ENCODE measurements at places on chromosomes 16 and 17. TPM values are rescaled to one million over a fixed set of nuclear protein-coding genes. Genes with fewer than 3 reads are reported as not detected.

- DNase-seq = no peak
Measured at GRCh38 chr16:57571098-57571497, 28.7 kb downstream of the ADGRG5 start.

DNA sequence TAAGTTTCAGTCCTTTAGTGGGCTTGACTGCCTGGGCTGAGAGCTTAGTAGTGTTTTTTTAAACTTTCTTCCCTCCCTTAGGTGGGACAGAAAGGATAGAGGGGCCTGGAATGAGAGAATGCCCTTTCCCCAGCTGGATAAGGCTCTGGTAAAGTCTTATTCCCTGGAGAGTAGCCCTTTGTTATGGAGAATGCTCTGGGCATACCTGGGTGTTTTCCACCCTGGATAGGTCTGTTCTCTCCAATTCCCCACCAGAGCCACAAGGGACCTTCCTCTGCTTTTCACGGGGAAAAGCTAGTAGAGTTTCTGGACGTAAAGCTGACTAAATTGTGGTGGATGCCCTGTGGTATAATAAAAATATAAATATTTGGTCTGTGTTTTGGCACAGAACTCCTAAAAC, 164.1 kb downstream of the HS3ST4 start:
- DNase-seq = no peak

DNA sequence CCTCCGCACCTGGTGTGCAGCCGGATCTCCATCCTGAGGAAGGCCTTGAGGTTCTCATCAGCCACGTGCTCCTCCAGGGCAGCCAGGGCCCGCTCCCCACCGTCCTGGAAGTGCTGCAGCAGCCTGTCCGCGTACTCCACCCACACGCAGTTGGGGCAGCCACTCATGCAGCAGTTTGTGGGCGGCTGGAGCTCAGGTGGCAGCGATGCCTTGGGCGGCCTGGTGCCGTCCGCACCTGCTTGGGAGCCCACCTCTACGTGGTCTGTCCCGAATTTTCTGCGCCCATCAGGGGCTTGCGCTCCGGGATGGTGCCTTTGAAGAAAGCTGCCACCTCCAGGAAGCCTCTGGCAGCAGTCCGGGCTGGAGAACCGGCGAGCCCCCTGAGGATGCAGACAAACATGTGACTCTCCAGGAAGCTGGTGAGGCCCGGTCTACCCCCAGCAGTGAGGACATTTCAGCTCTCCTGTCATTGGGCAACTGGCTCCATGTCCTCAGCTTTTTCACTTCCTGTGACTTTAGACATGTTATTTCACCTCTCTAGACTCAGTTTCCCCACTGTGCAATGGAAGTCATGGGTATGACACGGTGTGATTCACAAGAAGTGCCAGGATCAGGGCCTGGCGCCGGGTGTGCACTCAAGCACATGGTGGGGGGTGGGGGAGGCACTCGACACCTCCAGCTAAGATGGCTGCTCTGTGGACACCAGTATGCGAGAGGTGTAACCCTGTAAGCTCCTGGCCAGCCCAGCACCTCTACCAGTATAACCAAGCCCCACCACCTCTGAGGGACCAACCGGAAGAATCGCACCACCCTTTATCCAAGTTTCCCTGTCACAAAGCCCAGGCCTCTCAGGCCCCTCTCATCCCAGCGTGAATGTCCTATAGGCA, 957 bp downstream of the OXLD1 start:
- peak; percentile 81 for DNase-seq

DNA sequence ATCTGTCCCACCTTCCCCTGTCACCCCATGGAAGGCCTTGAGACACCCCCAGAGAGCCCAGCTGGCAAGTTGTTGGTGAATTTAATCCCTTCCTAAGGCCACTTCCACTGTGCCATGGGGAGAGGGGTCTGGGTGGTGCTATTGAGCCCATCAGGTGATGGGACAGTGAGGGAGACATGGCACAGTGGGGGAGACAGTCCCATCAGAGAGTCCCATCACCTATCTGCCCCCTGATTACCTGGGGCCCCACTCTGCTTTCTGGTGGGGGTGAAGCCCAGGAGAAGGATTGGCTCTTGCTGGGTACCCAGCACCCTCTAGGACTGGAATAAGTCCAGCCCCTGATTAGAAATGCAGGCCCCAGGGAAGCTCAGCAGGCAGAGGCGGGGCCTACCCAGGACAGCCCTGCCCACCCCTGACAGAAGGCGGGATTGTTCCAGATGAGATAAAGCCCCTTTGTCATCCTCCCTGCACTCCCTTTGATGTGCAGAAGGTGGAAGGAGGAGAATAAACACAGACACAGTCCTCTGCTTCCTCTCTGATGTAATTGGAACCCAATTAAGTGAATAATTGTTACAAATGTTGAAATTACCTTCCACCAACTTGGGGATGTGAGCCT, 18.9 kb downstream of the TMEM132E start:
- no peak for DNase-seq

DNA sequence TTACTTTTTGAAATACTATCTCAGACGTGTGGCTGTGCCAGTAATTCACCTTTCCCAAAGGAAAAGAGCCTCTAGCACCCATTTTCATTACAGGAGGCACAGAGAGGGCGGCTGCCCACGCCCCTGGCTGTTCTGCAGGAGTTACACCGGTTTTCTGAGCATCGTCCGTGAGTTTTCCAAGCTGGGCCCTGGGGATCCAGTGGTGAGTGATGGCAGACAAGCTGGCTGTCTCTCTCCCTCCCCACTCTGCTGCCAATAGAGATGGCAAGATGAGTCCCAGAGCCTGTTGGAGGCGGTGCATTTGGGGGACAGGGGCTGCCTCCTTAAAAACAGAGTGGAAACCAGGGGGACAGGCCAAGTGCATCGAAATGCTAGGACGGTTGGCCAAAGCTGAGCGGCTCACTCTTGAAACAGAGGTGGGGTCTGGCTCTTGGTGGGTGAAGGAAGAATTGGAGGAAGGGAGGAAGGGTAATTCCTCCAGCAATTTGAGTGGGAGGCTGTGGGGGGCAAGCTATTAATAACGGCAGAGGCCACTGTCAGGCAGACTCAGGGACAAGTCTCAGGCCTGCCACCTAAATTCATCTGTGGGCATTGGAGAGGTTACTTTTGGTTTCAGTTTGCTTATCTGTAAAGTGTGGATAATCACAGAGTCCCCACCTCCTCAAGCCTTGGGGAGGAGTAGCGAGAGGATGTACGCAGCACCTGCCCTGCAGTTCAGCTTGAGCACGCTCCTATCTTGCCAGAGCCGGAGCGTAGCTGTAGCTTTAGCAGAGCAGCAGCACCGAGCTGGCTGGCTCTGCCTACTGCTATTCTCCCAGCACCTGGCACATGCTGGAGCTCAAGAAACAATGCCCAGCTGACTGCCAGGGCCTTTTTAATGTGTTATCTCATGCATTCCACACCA, 7.5 kb upstream of the NOS2 start:
- peak; percentile 80 for DNase-seq

DNA sequence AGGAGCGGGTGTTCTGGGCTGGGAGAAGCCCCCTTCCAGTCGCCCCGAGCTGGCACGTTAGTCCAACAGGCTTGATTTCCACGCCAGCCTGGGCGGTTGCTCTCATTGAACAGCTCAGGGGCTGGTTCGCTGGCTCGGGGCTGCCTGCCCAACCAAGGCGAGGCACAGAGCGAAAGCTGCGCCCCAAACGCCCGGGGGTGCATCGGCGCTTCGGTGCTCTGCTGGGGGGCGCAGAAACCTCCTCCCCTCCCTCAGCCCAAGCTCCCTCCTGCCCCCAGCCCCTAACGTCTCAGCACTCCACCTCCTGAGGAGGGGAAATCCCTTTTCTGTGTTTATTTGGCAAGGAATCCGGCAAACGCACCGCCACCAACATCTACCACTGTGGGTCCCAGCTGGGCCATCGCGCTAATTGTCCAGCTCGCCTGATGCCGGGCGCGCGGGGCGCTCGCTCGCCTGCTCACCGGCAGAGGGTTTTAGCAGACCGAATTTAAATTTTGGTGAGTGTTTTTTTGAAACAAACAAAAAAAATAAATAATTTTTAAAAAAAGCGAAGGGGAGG, 29.5 kb upstream of the RBFOX1 start:
- no peak for DNase-seq

DNA sequence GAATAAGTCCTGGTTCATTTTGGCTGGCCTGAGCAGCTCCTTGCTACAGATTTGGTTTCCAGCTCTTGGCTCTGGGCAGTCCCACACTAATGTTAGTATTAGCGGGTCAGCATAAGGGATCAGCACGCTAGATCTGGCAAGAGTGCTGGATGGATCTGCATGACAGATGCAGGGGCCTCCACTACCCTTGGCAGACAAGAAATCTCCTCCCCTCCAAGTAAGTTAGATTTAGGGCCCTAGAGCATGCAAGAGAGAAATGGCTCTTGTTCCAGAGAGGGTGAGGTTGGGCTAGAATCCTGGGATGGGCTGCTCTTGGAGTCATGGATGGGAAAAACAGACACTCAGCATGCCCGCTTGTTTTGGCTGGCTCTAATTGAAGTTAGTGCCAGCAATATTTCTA, 414.3 kb downstream of the RBFOX1 start:
- DNase-seq = no peak

GRCh38 chr16:5865236-5865635, 767.6 kb upstream of the EEF2KMT start:
- no peak for DNase-seq

DNA sequence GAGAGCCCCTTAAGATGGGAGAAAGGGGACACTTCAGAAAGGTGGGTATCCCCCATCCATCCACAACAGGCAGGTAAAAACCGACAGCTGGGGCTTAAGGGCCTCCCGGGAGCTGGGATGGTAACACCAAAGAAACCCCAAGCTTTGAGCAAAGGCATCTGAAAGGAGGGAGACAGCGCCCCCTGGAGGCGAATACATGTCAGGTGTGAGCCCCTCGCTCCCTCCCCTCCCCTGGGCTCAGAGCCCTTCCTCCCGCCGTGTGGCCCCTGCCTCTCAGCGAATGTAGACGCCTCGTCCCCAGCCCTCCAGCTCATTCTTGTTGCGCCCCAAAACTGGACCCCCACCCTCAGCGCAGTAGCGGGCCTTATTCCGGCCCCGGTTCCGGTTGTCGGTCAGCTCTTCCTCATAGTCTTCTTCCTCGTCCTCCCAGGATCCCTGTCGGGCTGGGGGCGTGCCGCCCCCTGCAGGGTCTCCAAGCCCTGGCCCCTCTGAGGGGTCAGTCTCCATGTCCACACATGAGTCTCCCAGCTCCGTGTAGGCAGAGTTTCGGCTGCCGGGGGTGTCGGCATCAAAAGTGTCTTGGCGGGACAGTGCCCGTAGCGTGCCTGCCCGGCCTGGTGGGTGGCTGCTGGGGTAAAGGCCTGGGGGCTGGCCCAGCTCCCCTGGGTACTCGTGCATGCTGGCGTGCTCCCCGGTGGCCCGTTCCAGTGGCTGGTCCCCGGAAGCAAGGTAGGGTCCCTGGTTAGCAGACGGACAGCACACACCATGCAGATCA, 9.1 kb upstream of the ARL5C start:
- DNase-seq = peak; percentile 87

DNA sequence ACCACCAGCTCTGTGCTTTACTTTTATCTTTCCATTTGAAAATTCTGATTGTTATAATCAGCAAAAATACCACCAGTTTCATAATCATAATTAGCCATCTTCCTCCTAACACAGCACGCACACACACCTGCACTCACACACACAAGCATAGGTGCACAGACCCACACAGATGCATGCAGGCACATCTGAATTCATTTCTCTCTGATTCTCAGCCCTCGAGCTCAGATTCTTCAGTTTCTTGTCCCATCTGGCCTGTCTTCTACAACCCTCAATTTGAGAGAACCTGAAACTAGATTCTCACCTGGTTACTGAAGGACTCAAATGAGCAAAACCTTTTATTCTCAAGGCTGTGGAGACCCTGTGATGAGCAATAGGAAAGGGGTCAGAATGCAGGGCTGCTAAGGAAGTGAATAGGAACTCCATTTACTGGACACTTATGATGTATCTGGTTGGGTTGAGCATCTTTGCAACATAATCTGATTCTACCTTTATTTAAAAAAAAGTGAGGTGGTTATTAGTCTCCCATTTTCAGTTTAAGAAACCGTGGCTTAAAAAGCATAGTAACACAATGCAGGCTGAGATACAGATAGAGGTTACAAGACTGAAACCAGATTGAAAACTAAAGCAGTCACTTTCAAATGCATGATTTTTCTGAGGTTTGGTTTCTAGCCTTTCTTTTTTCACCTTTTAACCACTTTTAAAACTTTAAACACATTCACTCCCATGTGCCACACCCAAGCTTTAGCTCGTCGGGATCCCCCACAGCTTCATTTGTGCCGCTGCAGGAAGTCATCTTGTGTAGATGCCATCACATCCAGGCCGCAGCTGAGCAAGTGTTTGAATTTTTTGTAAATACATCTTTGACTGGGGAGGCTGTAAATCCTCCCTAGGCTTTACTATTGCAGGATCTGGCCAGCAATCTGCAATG, 9.4 kb downstream of the KRT33A start:
- peak; percentile 76 for DNase-seq

DNA sequence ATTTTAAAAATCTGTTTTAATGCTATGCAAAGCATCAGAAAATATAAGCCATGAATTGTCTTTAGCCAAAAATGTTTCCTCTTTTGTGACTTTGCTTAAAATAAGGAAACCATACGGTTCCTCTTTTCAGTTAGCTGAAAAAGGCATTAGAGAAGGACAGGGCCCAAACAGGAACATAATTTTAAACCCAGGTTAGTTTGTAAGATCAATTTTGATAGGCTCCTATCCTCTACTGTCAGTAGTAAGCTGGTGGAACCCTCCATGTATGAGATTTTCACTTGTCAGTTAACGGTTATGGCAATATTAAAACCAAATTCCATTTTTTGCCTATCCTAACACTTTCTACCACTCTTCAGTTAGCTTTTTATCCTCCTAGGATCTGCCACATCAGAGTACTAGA, 4.3 kb downstream of the EVI2B start:
- DNase-seq = no peak

- no peak for DNase-seq
Measured at GRCh38 chr16:617855-618254, 12.9 kb upstream of the WFIKKN1 start.

DNA sequence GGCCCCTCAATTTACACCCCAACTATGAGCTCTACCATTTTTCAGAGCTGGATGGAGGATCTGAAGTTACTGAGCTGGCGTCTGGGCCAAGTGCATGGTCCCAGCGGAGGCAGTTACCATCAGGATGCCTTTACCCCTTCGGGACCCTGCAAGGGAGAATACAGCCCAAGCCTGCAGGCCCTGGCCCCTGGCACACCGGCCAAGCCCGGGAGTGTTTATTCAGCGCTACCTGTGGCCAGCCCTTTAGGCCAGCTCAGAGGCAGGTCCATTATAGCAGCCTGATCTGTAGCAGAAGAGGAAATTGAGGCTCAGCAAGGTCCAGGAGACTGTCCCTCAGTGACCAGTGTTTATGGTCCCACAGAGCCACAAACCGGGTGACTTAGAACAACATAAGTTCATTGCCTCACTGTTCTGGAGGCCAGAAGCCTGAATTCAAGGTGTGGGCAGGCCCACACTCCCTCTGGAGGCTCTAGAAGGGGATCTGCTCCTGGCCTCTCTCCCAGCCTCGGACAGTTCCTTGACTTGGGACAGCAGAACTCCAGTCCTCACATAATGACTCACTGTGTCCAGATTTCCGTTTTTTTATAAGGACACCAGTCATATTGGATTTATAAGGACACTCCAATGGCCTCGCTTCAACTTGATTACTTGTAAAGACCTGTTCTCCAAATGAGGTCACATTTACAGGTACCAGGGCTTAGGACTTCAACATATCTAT, 8.8 kb downstream of the SEC14L5 start:
- no peak for DNase-seq

- DNase-seq = peak; percentile 85
Measured at GRCh38 chr16:1812732-1813163, 13.9 kb downstream of the HAGH start.

KCTD19 gene
- 1.8 TPM for total RNA-seq

MYO1D gene
- 8.8 TPM for total RNA-seq

KRT222 gene
- not detected for total RNA-seq

KCNAB3 gene
- 6.6 TPM for total RNA-seq

USP7 gene
- 165 TPM for total RNA-seq

ST6GALNAC1 gene
- 0.89 TPM for total RNA-seq
